ENCODE measurements at places on chromosomes 7 and 10. TPM values are rescaled to one million over a fixed set of nuclear protein-coding genes. Genes with fewer than 3 reads are reported as not detected.

The ZNF853 gene
- 8.0 TPM for total RNA-seq

The ZMIZ1 gene
- total RNA-seq, result 35.2 TPM

The SNCG gene
- 12.0 TPM for total RNA-seq

The ASB15 gene
- total RNA-seq, result not detected

The HELLS gene
- 365 TPM for total RNA-seq

The HGF gene
- total RNA-seq, result 0.32 TPM

The BMPER gene
- total RNA-seq, result 1.9 TPM

The LRRC17 gene
- total RNA-seq, result 1.6 TPM

The NANOS1 gene
- total RNA-seq, result 2.9 TPM

DNA sequence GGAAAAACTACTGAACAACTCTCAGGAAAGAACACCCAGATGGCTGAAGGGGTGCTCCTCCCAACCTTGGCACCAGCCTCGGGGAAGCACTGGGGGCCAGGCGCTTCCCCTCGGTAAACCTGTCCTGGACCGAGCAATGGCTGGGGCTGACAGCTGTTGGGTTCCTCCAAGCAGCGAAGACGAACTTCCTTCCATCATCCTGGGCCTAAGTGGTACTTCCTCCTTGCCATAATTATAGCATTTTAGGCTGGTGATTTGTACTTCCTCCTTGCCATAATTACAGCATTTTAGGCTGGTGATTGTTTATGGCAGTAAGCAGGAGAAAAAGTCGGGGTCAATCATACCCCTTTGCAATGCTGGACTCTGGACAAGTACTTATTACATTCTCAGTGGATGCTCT, 69.3 kb downstream of the MYOF start:
- no peak for DNase-seq

GRCh38 chr7:26995666-26996065, 100.1 kb downstream of the HOXA1 start:
- no peak for DNase-seq

GRCh38 chr7:4603843-4604231, 78.3 kb upstream of the FOXK1 start:
- DNase-seq, result no peak

- DNase-seq, result no peak
Observed at GRCh38 chr7:153934629-153935028, 117.6 kb upstream of the DPP6 start.

DNA sequence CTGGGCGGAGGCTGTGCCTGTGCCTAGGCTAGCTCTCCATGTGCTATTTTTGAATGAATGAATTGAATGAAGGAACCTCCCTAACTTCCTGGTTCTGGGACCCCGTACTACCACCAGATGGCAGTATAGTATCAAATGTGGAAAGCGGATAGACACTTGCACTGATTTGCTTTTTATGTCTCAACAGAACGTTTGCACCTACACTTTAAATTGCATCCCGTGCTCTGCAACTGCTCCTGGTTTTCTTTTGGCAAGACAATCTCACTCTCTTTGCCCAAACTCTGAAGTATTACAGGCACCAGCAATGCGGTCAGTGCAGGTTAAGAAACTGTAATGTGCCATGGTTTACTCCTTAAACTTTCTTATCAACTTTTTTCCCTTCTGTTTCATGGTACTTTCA, 6.5 kb downstream of the FZD8 start:
- DNase-seq, result peak; percentile 20

- DNase-seq, result peak; percentile 74
Observed at GRCh38 chr10:90592638-90593302, 265.1 kb downstream of the HTR7 start.

DNA sequence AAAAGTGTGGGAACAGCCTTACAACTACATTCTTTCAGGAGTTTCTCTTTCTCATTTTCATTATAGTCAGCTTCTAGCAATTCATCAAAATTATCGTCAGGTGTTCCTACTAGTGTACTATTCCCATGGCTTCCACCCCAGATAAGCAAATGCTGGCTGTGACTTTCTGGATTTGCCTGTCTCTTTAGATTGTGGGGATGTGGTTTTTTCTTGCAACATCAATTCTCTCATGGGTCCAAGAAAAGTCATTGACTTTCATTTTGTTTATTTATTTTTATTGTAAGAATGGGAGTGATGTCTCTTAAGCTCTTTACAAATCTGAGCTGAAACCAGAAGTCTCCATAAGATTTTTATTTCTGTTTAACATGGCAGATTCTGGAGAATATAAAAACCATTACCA, 349.7 kb upstream of the SEMA3C start:
- DNase-seq, result no peak

- peak; percentile 20 for DNase-seq
Observed at GRCh38 chr10:29895456-29895855, 163.9 kb downstream of the JCAD start.

DNA sequence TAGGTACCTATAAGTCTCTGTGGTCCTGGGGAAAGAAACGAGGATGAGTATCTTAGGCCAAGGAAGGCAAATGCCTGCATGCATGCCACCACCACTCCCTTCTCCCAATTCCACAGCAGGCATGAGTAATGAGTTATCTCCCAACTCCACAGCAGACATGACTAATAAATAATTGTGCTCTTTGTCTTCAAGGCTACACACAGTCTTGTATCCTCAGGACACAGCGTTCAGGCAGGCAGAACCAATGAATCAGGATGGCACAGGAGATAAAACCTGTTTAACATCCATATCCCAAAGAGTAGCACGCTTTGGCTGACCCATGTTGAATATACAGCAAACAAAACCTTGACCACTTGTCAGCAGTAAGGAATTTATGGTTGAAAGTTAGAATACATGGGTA, 229.7 kb upstream of the NFE2L3 start:
- DNase-seq, result no peak
